ENCODE measurements at places on chromosomes 1 and 21.

DNA sequence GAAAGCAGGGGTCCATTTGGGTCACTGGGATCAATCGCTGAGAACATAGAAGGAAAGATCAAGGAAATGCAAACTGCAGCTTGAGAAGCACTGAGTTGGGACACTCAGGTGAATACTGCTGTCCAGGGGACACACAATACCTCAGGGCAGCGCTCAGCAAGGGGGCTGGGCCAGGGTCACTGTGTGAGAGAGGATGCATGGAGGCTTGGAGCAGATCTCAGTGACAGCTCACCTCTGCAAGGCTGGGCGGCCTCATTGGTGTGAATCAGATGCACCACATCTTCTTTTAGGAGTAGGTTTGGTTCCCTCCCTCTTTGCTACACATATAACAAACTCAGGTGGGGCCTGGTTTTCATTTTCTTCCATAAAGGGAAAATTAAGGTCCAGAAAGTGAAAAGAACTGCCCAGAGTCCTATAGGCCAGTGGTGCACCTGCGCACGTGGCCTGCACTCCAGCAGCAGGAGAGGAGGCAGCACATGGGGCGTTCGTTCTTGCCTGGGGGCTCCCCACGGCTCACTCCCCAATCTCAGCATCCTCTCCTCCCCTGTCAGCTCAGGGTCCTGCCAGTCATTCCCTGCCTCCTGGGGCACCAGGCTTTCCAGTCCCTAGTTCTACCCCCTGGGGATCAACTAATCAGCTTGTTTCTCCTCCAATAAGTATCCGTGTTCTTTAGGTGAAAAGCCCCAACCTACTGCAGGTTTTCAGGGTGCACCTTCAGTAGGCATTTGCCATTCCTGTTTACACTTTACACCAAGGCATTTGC lies 1.5 kb downstream of the A3GALT2 start:
- no peak for DNase-seq

DNA sequence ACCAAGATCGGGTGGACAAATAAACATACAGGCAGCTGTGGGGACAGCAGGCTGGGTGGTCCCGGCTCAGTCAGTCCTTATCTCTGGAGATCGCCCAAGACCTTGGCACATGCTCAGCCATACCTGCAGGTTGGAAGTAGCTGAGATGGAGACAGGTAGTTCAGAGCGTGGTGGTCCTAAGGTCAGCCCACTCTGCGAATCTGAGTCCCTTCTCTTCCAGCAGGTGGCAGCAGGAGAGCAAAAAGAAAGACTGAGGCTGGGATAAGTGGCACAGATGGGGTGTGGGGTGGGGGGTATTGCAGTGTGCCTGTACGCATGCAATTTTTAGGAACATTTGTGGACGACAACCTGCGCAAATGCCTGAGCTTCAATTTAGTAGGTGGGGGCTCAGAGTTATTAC lies 104.9 kb downstream of the TENT5C start:
- DNase-seq = no peak

GRCh38 chr1:187999973-188000372 lies 1171.2 kb downstream of the PLA2G4A start:
- DNase-seq = no peak

GRCh38 chr1:213899413-213899812 lies 88.4 kb upstream of the PROX1 start:
- DNase-seq = no peak

- no peak for DNase-seq
These were observed 134.5 kb downstream of the LIPI start for GRCh38 chr21:14076143-14076806.

DNA sequence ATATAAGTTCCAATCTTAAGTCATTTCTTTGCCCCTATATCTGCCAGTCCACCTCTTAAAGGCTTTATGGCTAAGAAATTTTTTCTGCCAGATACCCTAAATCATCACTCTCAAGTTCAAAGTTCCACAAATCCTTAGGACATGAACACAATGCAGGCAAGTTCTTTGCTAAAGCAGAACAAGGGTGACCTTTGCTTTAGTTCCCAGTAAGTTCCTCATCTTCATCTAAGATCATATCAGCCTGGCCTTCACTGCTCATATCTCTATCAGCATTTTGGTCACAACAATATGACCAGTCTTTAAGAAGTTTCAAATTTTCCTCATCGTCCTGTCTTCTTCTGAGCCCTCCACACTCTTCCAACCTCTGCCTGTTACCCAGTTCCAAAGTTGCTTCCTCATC lies 402.2 kb upstream of the RUNX1 start:
- no peak for DNase-seq

GRCh38 chr1:166083887-166084286 lies 82.9 kb downstream of the FAM78B start:
- no peak for DNase-seq

- no peak for DNase-seq
These were observed 5.1 kb downstream of the LYPD8 start for GRCh38 chr1:248750496-248750895.

DNA sequence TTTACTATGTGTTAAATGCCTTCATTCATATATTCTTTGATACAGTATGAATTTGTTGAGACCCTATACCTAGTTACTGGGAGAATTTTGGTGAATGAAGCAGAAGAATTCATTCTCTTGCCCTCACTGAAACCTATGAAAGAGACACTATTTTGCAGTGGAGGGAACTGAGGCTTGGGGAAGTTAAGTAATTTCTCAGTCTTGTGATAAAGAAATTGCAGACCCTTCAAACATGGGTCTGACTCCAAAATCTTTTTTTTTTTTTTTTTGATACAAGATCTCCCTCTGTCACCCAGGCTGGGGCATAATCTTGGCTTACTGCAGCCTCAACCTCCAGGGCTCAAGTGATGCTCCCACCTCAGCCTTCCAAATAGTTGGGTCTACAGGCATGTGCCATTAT lies 132.1 kb downstream of the DNM3 start:
- no peak for DNase-seq

- DNase-seq = no peak
These were observed 168.4 kb upstream of the C21orf91 start for GRCh38 chr21:17987382-17988101.

DNA sequence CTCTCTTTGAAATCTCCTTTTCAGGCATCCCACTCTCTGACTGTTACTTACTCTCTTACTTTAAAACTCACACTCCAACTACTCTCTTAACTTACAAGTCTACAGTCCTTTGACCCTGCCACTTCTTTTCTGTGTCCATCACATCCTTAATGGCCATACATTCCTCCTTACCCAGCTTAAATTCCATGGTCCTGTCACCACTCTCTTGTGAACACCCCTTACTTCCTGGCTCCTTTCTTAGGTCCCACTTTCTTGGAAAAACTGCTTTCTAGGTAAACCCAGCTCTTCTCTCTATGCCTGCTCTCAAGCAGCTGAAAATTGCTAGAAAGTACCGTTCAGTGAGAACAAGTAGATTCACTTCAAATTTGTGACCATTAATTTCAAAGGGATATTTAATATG lies 109.1 kb downstream of the OLFML2B start:
- no peak for DNase-seq

DNA sequence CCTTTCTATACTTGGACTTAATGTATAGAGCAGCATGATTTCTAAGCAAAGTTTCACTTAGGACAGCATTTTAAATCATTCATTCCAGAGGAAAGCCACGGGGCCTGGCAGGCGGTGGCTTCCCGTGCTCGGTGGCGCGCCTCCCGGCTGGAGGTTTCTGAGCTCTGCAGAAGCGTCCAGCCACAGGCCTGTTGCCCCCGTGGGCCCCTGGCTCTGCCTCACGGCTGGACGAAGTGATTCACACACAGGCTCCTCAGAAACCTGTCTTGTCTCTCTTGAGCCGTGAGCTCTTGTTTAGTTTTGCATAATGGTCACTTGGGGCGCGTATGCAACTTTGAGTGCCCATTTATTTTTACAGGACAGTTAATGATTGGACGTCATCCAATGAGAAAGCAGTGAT lies 22.1 kb upstream of the DIP2A start:
- no peak for DNase-seq

GRCh38 chr1:165737196-165737595 lies 31.5 kb downstream of the TMCO1 start:
- no peak for DNase-seq

DNA sequence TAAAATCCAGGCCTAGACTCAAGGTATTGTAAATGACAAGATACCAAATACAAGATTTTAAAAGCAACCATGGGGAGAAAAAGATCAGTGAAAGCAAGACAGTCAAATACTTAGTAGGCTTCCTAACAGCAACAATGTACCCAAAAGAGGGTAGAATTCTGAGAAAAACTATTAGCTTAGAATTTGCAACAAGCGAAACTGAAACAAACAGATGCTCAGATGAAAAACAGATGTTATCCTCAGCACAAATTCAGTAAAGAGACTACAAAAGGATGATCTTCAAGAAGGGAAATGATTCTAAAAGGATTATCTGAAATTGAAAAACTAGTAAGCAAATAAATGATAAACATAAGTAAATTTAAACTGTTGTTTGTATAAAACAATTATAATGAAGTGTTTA lies 40.0 kb downstream of the PDC start:
- no peak for DNase-seq

DNA sequence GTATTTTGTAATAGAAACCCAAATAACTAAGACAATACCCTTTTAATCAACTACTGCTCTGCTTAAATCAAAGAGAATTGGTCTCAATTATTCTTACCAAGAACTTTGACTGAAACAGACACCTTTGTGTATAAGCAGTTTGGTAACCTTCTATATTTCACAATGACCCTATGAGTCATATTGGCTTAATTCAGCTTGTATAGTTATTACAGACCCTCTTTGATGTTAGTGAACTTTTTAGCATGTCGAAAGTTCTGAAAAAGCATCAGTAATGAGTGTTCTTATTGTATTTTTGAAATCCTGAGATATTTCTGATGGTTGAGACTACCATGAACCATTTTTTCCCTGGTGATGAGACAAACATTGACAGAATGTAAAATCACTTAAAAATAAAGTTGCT lies 43.3 kb upstream of the RABGAP1L start:
- DNase-seq = no peak

GRCh38 chr1:163706915-163707314 lies 385.2 kb downstream of the NUF2 start:
- no peak for DNase-seq

DNA sequence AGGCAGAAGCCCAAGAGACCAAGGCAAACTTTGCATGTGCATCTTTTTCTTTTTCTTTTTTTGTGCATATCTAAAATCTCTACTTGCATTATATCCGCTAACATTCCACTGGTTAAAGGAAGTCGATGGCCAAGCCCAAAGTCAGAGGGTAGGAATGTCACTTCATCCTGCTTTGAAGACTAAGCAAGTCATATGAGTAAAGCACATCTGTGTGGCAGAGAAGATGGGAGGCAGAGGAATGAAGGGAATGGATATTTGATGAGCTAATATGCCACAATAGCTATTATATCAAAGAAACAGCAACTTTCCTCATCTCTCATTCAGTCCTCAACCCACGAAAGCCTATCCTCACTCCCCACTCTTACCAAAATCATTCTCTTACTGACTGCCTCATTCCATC lies 59.3 kb downstream of the RNF220 start:
- DNase-seq = no peak

- no peak for DNase-seq
These were observed 65.7 kb downstream of the ST6GALNAC3 start for GRCh38 chr1:76140227-76140626.

DNA sequence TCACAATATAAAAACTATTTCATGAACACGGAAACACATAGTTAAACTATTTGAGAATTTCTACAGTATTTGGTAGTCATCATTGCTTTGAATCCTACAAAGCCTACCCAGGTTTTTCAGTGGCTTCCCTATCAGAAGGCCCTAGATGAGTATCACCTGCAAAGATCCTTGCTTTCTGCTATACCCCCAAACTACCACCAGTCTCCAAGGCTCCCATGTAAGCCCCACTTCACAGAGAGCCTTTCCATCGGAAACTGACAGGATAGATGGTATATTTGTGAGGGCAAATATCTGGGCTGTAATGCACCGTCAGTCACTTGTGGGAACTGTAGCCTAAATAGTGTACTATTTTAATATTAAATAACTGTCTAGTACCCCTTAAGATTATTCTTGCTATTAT lies 674.3 kb downstream of the BRINP3 start:
- no peak for DNase-seq

GRCh38 chr1:224380003-224380402 lies 23.3 kb downstream of the CNIH4 start:
- no peak for DNase-seq

DNA sequence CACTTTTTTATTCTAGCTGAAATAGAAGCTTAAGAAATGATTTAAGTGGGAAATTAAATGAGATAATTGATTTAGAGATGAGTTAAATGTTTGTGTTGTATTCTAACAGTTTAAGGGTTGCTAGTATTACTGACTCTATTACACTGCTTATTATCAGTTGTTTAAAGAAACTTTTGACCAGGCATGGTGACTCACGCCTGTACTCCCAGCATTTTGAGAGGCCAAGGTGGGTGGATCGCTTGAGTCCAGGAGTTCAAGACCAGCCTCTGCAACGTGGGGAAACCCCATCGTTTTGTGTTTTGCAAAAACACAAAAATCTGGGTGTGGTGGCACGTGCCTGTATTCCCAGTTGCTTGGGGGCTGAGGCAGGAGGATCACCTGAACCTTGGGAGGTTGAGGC lies 14.2 kb downstream of the CLIC4 start:
- no peak for DNase-seq

- no peak for DNase-seq
These were observed 25.8 kb upstream of the THEM4 start for GRCh38 chr1:151935154-151935553.

DNA sequence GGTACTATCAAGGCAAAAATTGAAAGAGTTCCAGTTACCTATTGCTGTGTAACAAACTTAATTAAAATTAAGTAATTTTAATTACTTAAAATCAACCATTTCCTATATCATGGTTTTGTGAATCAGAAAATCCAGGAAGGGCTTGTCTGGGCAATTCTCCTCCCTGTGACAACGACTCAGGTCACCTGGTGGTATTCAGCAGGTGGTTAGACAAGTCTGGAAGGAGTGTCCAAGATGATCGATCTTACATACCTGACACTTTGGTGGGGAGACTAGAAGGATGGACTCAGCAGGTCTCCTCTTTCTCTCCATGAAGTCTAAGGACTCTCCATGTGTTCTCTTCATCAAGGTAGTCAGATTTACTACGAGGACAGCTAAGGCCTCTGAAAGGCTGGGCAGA lies 22.9 kb downstream of the SERPINC1 start:
- DNase-seq = no peak
